ENCODE measurements at places on chromosomes 4 and X.

GRCh38 chr4:150217192-150217591 is 138.9 kb downstream of the DCLK2 start:
- DNase-seq = peak; percentile 77

DNA sequence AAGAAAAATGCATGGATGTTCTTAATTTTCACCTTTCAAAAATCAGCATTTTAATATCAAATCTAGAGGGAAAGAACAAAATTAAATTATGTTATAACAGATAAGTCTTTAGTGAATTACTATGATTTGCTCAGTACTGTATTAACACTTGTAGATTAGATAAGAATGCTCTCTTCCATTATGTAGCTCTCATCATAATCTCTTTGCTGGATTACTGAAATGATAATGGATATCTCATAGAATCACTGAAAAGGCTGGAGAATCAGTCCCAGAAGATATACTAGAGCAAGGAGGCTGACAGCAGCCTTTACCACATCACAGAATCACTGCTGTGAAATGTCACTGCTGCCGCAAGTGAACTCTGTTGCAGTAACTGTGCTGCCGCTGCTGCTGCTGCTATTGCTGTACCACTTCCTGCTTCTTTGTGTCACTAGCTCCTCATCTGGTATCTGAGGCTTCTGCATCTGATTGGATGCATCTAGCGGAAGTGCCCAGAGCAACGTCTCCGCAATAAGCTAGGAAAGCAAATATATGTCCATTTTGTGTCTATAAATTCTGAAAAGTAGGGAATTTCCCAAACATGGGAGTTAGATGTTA is 738.2 kb downstream of the ADGRL3 start:
- DNase-seq = no peak

DNA sequence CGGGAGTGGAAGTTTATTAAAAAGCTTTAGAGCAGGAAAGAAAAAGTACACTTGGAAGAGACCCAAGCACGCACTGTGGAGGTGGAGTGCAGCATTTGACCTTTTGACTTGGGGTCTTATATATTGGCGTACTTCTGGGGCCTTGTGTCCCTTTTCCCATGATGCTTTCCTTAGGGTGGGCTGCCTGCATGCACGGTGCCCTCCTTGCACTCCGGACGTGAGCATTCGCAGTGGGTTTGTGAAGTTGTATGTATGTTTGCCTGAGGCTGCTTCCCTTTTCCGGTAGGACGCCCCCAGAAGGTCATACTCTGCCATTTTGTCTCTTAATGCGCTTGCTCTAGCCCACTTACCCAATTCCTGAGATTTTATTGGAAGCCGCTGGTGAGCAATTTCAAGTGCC is 39.6 kb downstream of the TRMT44 start:
- DNase-seq = no peak

- no peak for DNase-seq
These were observed 735.9 kb upstream of the TENM3 start for GRCh38 chr4:181507180-181507835.

- DNase-seq = no peak
These were observed 28.0 kb downstream of the APELA start for GRCh38 chr4:164904941-164905340.

- peak; percentile 77 for DNase-seq
These were observed 64.6 kb upstream of the SH3RF1 start for GRCh38 chr4:169335331-169335730.

DNA sequence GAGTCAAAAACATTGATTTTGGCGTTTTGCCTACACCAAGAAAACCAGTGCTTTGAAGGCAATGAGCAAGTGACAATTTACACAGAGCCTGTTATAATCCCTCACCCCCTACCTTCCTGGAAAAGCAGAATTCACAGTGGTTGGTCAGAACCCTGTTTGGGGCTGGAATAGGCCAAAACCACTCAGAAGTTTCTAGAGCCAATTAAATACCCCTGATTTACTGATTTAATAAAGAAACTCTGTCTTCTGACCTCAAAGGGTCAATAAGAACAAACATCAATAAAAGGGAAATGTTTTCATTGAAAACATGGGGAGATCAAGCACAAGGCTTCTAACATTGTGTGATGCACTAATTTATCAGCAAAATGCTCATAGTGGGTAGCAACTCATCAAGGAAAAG is 116.3 kb downstream of the UNC5C start:
- DNase-seq = no peak

DNA sequence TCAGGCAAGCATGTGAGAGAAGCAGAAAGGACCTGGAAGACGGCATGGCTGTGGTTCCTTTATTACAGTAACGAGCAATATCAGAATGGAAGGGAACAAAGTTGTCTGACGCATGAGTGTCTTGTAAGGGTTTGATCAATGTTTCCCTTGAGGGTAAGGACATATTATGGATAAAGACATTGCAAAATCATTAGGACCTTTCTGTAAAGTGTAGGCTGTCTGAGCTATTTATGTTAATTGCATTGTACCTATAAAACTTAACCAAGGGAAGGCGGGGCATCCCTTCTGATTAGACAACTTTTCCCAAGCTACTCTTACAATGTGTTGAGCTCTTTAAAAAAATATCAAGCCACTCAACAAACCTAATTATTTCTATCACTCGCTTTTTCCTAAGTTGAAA is 112.2 kb upstream of the JADE1 start:
- no peak for DNase-seq

- no peak for DNase-seq
These were observed 571.4 kb downstream of the RAPGEF2 start for GRCh38 chr4:159674241-159674640.

DNA sequence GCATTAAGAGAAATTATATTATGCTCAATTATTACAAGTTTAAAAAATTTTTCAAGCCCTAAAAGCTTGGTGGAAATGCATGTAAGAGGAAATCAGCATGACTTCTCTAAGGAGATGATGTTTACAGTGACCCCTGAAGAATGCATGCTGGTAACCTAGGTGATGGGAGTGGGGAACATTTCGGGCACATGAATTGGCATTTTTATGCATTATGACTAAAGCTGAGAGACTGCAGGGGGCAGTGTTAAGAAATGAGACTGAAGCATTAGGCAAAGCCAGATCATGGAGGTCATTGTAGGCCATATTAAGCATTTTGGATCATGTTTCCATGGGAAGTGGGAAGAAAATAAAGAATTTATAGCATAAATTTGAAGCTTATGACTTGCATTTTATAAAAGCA is 421.3 kb downstream of the FAT4 start:
- DNase-seq = peak; percentile 70

DNA sequence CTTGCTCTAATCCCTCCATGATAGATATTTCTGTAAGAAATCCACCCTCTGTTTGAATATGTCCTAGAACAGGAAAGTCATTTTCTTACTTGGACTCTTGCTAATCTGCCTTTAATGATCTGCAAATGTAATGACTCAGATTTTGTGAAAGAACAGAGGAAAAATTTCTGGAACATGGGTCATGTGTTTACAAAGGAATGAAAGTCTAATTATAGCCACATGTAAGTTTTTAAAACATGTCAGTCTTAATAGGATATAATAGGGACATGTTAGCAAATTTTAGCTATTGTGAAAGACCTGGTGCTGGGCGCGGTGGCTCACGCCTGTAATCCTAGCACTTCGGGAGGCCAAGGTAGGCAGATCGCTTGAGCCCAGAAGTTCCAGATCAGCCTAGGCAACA is 47.6 kb downstream of the GRK4 start:
- DNase-seq = peak; percentile 75

DNA sequence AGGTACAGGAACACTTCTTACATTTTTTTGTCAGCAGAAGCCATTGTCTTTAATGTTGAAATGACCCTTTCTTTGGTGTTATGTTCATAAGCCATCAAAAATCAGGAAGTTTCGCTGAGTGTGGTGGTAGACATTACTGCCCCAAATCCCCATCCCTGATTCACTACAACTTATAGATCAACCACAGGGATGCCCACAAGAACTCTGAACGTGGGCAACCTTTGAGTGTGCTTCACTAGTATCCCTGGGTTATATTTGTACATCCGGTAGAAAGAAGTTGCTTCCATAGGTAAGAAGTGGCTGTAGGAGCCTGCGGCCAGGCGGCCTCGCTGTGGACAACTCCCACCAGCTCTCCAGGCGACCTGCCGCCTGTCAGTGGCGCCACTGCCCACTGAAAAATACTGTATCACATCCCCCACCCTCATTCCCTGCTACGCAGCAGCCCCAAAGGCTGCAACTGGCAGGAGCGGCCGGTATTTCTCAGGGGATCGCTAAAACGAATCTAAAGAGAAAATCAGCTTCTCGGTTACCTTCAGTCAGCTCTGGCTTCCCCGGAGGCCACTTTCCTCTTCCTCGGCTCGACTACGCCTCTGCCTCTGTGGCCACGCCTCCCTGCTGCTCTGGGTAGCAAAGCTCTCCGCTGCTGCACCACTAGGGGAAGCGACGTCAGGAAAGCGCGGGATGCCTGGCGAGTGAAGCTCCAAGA is 13.9 kb upstream of the ETDC start:
- peak; percentile 31 for DNase-seq

GRCh38 chrX:16075087-16075486 is 48.3 kb upstream of the GRPR start:
- no peak for DNase-seq

DNA sequence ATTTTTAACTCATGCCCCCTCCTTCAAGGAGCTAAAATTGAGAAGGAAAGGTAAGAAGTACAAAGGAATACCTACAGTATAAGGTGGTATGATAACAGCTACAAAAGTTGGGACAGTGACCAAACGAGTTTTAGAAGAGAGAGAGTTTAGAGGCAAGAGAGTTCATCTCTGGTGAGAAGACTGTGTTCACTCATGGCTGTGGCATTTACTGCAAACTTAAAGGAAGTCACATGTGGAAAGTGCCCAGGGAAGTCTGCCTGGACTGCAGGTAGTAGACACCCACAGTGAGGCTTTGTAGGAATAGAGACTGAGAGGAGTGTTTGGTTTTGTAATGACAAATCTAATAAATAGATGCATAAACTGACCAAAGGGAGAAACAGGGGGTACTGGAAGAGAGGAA is 493.5 kb downstream of the IL15 start:
- DNase-seq = no peak

DNA sequence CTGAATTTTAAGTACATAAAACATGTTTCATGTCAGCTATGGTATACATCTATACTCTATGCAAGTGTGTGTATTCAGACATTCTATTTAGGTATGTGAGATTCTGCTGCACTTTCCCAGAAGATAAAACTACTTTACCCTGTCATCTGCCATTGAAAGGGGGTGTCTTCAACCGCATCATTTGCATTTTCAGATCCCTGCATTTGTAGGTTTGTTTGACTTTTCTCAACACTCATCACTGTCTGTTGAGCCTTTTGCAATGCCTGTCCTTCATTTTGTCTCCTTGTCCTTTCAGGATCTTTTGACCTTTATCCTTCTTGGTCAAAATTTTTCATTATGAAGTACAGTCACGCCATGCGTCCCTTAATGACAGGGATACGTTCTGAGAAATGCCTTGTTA is 103.5 kb downstream of the TMA16 start:
- DNase-seq = no peak

DNA sequence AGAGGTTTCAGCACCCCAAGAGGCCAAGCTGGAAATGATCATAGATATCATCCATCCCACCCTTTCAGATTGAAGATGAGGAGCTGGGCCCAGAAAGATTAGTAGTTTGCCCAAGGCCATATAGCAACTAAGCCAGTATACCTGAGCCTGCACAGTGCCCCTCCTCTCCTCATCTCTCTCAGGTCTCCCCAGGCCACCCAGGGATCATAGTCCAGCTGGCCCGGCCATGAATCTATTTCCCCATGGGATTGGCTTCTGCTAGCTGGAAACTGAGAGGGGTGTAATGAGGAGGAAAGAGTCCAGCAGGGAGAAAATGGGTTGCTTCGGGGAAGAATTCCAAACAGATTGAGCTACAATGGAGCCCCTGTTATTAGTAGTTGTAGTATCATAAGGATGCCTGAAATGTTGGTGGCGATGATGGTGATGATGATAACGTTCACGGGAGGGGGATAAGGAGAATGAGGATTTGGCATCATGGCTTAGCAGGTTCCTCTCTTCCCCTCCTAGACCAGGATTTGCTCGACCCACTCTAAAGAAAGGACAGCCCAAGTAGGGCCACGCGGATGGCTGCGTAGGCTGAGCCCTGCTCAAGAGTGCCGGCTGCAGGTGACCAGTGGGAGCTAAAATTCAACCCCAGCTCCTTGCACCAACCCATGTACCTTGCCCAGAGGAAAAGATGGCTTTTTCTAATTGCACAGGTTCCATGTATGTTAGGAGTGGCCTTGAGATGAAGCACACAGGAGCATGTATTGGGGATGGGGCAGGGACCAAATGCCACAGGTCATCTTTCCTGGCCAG is 117.8 kb upstream of the PJA1 start:
- no peak for DNase-seq

DNA sequence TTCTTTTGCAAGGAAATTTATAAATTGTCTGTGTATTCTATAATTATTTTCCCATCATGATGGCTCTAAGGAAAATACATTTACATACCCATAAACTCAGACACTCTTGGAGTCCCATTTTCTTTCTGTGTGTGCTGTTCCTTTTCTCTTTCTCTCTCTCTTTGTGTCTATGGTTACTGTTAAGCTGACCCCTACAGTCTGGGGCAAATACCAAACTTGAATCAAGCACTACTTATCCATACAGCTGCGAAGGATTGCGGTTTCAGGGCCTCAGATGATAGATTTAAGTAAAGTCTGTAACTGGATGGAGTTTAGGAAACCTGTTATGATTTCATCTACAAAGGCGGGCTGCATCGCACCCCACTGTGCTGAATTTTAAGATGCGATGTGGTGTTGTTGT is 150.2 kb downstream of the SHROOM3 start:
- peak; percentile 85 for DNase-seq

- peak; percentile 34 for DNase-seq
These were observed 171.6 kb downstream of the PCDH10 start for GRCh38 chr4:133320576-133321170.

DNA sequence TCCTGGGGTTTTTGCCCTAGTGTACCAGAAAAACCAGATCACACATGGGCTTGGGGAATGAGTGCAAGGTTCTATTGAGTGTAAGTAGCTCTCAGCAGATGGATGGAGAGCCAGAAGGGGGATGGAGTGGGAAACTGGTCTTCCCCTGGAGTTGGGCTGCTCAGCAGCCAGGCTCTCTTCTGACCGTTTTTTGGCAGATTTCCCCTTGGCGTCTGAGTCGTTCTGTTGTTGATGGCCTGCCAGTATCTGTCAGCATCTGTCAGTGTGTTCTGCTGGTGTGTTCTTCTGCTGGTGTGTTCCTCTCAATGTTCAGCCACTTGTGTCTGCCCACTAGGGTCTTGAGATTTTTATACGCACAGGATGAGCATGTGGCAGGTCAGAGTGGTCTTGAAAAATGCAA is 633.9 kb upstream of the CPEB2 start:
- no peak for DNase-seq

- no peak for DNase-seq
These were observed 47.1 kb downstream of the PCDH7 start for GRCh38 chr4:30767147-30767845.

GRCh38 chr4:129377131-129377845 is 281.3 kb downstream of the C4orf33 start:
- no peak for DNase-seq

DNA sequence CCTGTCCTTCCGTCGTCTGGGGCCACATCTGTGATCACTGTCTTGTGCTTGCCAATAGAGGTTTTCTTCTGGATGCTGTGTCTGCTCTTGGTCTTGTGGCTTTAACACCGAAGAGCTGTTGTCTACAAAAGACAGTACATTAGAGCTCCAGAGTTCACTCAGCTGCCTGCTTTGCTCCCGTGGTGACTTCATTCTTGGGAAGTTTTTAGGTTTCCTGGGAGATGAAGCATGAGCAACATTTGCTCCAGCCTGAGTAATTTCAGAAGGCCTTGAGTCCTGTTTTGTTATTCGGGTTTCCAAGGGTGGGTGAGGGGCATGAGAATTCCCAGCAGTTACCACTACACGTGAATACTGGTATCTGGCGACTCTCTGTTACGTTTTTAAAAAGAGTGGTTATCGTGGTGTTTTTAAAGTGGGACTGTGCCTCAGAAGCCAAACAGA is 189.2 kb downstream of the SHROOM3 start:
- peak; percentile 95 for DNase-seq
